ENCODE measurements at places on chromosomes 1 and 21. TPM values are rescaled to one million over a fixed set of nuclear protein-coding genes. Genes with fewer than 3 reads are reported as not detected.

Gene CCDC28B
- 39.6 TPM for total RNA-seq

Gene FOXO6
- total RNA-seq: 1.4 TPM

Gene CD2
- total RNA-seq: not detected

Gene MYCL
- not detected for total RNA-seq

Gene FMO5
- total RNA-seq: 1.5 TPM

Gene IGSF9
- 0.11 TPM for total RNA-seq

Gene OR10J4
- total RNA-seq: not detected

Gene GPR37L1
- total RNA-seq: 0.04 TPM

Gene FAM163A
- total RNA-seq: 0.16 TPM
